NCI-H2107 (cell line): ENCODE measurements at places on chromosomes 11 and 22.

- no peak for DNase-seq
Observed at GRCh38 chr11:2798951-2799761, 86.4 kb downstream of the CDKN1C start.

GRCh38 chr22:46382524-46382923, 47.0 kb downstream of the TRMU start:
- DNase-seq: no peak

DNA sequence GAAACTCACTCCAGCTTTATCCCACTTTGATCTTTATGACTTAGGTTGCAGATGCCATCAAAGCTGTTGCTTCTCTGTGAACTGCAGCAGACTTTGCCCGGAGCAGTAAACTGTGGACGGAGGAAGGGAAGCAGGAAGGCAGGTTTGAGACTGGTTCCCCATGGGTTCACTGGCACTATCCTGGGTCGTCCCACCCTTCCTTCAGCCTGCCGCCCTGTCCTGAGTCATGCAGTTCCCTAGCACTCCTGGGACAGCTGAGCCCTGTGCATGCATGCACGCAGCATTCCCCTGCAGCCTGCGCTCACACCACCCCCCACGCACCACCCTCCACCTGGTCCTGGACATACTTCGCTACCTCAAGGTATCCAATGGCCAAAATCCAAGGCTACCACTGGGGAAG, 23.5 kb upstream of the P2RY2 start:
- DNase-seq: no peak

DNA sequence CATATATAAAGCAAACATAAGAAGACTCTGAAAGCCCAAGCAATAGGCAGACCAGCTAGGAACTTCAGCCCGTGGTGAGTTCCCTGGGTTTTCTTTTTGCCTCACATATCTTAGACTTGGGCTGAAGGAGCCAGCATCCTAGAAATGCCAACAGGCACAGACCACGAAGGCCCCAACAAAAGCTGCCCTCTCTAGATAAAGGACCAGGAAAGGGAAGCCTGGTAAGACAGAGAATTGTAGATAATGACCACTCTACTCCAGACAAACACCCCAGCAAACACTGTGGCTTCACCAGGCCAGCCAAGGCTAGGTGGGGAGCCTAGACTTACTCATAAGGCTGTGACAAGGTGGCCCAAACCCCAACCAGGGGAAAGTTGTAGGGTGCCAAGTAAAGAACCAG, 11.2 kb downstream of the GAL start:
- no peak for DNase-seq

GRCh38 chr22:49724893-49725489, 102.7 kb downstream of the BRD1 start:
- peak; percentile 75 for DNase-seq

GRCh38 chr11:21323617-21324016, 654.2 kb downstream of the NELL1 start:
- DNase-seq: no peak
